ENCODE measurements at places on chromosomes 5 and 9.
A peak's percentile ranks its signal among the peaks of the same experiment; 100 is the strongest.

- DNase-seq = peak; percentile 2
Measured at GRCh38 chr9:34869390-34869789, 88.7 kb upstream of the PHF24 start.

GRCh38 chr5:109998726-109999125 lies 309.0 kb downstream of the MAN2A1 start:
- DNase-seq = peak; percentile 47

DNA sequence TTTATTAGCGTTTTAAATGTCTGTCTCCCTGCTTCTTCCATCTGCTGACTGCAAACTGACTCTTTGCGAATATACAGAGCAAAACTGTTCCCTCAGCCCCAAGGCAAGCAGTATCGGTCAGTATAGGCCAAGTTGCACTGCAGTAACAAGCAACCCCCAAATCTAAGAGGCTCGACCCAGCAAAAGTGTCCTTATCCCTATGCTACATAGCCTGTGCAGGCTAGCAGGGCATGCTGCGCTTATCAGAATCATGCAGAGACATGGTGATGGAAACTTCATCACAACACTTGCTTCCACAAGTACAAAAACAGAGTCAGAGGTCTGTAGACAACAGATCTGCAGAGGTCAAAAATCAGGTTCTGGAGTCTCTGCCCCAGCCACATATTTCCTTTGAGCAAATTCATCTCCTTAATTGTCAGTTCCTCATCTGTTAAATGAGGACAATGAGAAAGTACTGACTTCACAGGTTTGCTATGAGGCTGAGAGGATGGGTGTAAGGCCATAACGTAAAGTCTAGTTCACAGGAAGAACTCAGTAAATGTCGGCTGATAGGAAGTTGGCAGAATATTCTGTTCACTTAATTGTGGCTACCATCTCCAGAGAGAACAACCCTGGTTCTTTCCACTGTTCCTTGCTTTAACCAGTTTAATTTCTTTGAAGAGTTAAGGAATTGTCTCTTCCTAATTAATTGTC lies 9.6 kb upstream of the IL17B start:
- no peak for DNase-seq

DNA sequence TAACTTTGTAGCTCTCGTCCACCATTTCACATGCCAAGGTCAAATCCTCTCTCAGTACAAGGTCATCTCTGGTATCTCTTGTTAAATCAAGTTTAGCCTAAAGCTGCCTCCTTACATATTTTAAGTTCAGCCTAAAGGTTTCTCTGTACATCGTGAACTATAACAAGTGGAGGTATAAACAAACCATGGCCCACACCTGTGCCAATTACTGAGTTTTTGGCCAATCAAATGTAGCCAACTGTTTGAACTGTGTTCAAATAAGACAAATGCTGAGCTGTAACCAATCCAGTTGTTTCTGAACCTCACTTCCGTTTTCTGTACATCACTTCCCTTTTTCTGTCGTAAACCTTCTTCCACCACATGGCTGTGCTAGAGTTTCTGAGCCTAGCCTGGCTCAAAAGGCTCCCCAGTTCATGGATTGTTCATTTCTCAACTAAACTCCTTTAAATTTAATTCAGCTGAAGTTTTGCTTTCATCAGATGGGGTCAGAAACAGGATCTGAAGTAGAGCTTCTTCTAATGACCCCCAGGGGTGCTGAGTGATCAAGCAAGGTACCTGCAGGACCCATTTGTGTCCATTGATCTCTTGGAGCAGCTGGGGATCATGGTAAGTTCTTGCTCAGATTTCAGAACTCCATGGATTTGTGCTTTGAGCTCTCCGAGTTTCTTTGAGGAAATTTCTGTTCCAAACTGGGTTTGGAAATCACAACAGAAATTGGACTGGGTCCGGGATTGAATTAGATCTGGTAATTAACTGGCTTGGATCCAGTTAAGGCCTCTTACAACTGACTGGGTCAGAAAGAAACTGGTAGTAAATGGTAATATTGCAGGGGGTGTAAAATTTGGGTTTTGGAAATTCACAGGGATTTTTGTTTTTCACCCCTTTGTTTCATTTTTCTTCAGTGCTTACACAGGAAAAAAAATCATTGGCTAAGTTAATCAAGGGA lies 11.0 kb upstream of the NANS start:
- no peak for DNase-seq

DNA sequence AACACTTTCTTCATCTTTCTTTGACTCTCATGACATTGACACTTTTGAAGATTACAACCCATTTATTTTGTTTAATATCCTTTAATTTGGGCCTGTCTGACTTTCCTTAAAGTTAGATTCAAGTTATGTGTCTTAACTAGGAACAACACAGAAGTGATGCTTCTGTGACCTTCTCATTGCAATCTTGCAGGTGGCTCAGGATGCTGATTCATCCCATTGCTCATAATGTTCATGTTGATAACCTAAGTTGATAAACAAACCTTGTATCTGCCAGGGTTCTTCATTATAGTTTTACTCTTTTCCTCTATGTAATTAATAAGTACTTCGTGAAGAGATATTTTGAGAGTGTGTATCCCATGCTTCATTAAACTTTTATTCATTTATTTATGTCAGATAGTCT lies 107.2 kb upstream of the SHB start:
- DNase-seq = no peak

- peak; percentile 25 for DNase-seq
Measured at GRCh38 chr9:136773386-136774044, 9.2 kb upstream of the LCN15 start.

All from fibroblast of skin of back (primary cell).